ENCODE measurements at places on chromosomes 11 and 22. TPM values are rescaled to one million over a fixed set of nuclear protein-coding genes. Genes with fewer than 3 reads are reported as not detected.

The MFRP gene
- not detected for total RNA-seq

The BAIAP2L2 gene
- total RNA-seq, result 1.6 TPM

The BIK gene
- 2.0 TPM for total RNA-seq

The AMOTL1 gene
- 0.43 TPM for total RNA-seq
